ENCODE measurements at places on chromosomes 5 and 9.

- DNase-seq: no peak
Observed at GRCh38 chr9:127825319-127826051, 22.8 kb downstream of the FPGS start.

GRCh38 chr5:11494340-11494739 lies 409.9 kb downstream of the CTNND2 start:
- no peak for DNase-seq

DNA sequence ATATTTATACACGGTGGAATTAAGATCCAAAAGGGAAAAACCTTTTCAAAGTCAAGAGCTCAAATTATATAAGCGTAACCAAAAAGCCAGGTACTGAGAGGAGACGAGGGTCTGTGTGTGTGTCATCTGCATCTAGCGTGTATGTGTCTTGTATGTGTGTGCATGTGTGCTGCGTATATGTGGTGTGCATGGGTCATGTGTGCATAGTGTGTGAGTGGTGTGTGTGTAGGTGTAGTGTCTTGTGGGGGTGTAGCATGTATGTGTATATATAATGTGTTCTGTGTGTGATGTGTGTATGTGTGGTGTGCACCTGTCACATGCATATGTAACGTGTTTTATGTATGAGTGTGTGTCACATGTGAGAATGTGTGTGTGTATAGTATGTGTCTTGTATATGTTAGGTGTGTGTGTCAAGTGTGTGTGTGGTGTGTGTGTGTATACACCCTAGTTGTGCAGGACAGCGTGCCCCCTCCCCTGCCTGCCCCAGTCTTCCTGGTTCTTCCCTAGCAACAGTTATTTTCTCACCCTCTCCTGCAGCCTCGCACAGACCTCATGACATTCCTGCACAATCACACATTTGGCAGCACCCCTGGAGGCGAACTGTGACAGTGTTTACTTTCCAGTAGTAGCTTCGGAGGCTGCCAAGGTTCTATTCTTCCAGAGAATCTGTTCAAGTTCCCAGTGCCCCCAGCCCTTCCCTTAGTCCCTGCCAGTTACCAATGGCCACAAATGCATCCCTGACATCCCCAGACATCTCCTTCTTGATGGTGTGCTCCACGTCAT lies 27.1 kb upstream of the TNIP1 start:
- DNase-seq: no peak

DNA sequence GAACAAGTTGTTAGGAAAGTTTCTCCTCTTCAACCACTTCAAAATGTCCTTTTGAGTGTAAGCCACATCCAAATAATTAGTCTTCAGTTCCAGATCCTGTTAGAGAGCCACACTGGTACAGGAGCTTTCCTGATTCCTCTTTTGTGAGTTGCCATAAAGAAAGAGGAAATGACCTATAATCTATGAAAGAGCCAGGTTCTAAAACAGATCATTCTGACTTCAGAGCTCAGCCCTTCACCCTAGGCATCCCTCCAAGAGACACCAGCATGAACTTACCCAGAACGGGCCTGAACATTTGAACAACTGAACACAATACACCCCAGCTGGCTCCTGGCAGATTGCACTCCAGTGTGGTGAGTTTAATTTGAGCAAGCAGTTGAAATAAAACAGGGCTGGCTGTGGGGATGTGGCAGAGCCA lies 25.7 kb downstream of the SLC1A1 start:
- DNase-seq: no peak

- DNase-seq: no peak
Observed at GRCh38 chr9:17137566-17137965, 2.7 kb downstream of the CNTLN start.

GRCh38 chr5:56011835-56012234 lies 17.1 kb upstream of the IL6ST start:
- no peak for DNase-seq

GRCh38 chr9:87039809-87040392 lies 92.6 kb upstream of the GAS1 start:
- DNase-seq: no peak

GRCh38 chr5:1064383-1065142 lies 47.3 kb downstream of the SLC12A7 start:
- DNase-seq: no peak

DNA sequence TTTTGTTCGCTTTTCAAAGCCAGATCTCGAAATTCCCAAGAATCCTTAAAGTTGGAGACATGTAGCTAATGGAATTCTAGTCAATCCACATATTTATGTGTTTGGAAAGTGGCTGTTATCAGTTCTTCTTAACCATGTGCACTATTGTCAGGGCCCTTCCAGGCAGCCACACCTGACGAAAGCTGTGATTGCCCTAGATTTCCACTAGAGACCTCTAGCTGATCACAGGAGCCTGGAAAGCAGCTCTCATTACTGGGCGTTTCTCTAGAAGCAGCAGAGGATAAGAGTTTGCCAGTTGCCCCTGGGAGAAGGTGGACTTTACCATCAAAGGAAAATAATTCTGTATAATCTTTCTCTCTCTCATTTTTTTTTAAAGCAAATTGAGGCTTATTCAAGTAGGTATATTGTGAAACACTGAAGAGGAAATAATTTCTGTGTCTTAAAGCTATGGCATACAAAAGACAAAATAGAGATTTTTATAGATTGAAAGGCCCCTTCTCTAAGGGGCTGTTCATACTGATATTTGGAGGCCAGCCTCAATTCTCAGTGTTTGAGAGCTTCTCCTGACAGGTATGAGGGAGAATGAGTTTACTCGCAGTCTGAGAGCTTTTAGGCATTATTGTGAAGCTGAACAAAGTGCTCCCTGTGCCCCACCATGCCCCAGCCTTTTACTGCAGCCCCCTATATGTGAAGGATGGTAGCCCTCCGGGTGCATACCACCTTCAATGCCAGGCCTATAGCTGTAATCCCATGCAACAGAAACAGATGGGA lies 405.4 kb upstream of the ACTBL2 start:
- DNase-seq: no peak

- DNase-seq: no peak
Observed at GRCh38 chr5:107864793-107865192, 194.1 kb upstream of the EFNA5 start.

DNA sequence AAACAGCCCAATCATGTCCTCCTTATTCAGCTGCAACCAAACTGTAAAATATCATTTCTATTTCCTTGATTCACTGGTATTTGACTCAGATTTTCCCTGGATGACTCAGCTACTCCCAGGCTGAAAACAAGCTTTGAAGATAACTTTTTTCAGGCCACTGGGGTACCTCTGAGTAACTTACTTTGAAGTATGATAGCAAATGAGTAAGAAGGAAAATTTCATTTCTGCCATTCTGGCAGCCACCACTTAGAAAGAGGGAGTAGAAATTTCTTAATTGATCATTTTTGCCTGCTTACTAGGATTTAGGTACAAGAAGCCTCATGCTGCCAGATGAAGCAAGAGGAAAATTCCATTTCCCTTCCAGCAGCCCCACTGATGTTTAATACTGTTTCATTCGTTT lies 247.4 kb downstream of the PRELID2 start:
- no peak for DNase-seq

DNA sequence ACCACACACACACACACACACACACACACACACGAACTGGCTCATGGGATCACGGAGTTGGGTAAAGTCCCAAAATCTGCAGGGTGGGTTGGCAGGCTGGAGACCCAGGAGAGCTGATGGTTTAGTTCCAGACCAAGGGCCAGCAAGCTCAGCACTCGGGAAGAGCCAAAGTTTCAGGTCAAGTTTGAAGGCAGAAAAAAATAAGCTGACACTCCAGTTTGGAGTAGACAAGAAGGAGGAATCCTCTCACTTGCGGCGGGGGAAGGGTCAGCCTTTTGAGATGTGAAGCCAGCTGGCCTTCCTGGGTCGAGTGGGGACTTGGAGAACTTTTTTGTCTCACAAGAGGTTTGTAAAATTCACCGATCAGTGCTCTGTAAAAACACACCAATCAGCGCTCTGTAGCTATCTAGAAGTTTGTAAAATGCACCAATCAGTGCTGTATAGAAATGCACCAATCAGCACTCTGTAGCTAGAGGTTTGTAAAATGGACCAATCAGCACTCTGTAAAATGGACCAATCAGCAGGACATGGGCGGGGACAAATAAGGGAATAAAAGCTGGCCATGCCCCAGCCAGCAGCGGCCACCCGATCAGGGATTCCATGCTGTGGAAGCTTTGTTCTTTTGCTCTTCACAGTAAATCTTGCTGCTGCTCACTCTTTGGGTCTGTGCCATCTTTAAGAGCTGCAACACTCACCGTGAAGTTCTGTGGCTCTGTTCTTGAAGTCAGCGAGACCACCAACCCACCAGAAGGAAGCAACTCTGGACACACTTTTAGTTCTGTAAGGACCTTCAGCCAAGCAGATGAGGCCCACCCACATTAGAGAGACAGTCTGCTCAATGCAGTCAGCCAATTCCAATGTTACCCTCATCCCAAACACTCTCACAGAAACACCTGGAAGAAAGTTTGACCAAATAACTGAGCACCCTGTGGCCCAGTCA lies 37.8 kb upstream of the UNC5A start:
- no peak for DNase-seq

- no peak for DNase-seq
Observed at GRCh38 chr9:35416098-35416427, 73.8 kb upstream of the RUSC2 start.

- no peak for DNase-seq
Observed at GRCh38 chr5:585962-586628, 26.0 kb upstream of the CEP72 start.

DNA sequence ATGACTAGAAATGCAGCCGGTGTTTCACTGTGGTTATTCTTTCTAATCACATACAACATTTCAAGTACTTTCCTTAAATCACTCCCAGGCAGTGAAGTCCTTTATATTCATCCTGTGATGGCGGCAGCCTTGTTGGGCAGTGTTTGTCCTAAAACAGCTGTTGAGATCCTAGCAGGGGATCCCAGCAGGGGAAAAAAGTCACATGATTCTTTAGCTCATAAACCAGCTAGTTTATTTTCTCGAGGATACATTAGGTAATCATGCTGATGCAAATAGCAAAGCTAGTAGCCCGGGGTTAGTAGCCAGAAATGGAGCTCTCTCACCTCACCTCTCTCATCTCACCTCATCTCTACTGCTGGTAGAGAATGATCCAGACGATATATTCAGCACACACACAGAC lies 70.5 kb downstream of the FOXD1 start:
- DNase-seq: no peak

DNA sequence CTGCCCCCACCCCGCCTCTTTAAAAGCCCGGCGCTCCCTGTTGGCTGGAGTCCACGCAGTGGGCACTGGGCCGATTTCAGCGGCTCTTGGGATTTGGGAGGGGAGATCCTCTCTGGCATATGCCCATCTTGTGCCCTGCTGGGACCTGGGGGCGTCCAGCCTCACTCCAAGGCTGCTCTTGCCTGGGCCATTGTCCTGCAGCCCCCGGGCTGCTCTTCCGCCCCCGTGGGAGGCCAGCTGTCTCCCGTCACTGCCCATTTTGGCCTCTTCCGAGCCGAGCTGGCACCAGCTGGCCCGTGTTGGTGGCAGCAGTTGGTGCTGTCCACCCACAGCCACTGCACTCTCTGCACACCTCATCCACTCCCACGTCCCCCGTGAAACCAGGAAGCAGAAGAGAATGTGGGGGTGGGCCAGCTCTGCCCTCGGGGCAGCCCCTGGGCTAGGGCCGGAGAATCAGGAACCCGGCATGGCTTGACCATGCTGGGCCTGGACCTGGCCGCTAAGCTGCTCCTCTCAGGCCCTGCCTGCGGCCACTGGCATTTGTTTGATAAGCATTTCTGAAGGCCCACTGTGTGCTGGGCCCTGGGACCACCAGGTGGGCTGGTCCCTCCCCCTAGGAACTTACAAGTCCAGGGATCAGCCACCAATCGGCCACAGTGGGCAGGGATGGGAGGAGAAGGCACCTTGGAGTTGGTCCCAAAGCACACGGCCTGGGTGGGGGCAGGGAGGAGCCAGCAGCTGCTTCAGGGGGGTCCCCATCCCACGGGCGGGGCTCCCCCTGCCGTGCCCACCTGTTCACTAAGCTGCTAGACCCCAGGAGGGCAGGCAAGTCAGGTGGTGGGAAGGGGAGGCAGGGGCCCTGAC lies 2.2 kb downstream of the C8G start:
- no peak for DNase-seq

DNA sequence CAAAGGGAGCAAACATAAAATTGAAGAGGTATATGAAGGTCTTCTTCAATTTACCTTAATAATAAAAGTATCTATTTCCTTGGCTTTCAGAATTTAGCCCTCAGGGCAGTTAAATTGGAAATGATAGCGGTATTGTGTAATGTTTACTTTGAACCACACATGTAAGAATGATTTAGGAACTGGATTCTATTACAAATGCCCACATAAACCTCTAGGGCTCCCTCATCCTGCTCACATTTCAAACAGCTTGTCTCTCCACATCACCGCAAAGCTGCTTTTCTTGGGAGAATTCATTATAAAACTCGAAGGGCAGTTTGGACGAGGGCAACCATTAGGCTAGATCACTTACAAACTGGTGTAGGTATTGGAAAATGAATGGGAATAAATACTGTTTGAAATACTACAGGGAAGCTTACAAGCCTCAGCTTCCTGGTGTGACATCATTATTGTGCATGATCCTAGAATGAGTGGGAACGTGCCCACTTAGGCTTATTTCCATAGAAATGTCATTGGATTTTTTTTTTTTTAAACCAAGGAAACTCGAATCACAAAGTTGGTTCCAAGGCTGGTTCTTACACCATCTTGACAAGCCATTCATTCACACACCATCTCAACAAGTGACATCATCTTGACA lies 47.3 kb downstream of the MTRR start:
- DNase-seq: no peak

DNA sequence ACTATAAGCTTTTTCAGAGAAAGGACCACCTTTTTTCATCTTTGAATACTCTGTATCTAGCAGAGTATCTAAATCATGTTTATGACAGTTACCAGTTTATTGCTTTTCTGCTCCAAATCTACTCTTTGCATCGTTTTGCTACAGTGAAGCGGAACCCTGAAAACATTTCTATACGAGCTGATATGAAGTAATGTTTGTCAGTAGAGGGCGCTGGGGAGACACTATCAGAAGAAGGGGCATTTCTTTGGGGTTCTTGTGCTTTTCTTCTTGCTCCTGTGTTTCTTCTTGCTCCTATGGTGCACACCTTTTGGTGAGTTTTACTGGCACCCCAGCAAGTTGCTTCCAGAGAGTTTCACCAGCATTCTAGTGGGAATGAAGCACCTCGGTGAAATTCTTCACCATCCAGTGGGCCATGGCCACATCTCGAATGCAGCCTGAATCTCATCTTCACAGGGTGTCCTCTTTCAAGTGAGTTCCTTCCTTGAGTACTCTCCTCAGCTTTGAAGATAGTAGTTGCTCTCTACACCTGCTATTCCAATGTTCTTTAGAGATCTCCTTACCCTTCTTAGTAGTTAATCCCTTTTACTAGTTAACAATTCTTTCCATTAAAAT lies 98.4 kb downstream of the FGF1 start:
- no peak for DNase-seq

DNA sequence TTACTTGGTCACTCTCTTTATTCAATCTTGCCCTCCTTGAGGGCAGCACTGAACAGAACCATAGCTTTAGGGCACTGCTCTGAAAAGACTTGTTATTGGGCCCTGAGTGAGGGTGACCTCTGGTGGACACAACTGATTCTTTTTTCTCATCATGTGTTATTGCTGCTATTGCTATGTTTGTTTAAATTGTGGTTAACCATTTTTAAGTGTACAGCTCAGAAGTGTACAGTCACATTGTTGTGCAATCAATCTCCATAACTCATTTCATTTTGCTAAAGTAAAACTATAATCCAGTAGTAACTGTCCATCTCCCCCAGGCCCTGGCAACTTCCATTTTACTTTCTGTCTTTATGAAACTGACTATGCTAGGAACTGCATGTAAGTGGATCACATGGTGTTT lies 351.1 kb upstream of the RIOK2 start:
- DNase-seq: no peak

- DNase-seq: no peak
Observed at GRCh38 chr9:10706788-10707187, 94.0 kb upstream of the PTPRD start.

GRCh38 chr5:132901036-132901435 lies 27.6 kb downstream of the LEAP2 start:
- no peak for DNase-seq

Data from activated naive CD4-positive, alpha-beta T cell (primary cell).